ENCODE measurements at places on chromosomes 2 and 18.

DNA sequence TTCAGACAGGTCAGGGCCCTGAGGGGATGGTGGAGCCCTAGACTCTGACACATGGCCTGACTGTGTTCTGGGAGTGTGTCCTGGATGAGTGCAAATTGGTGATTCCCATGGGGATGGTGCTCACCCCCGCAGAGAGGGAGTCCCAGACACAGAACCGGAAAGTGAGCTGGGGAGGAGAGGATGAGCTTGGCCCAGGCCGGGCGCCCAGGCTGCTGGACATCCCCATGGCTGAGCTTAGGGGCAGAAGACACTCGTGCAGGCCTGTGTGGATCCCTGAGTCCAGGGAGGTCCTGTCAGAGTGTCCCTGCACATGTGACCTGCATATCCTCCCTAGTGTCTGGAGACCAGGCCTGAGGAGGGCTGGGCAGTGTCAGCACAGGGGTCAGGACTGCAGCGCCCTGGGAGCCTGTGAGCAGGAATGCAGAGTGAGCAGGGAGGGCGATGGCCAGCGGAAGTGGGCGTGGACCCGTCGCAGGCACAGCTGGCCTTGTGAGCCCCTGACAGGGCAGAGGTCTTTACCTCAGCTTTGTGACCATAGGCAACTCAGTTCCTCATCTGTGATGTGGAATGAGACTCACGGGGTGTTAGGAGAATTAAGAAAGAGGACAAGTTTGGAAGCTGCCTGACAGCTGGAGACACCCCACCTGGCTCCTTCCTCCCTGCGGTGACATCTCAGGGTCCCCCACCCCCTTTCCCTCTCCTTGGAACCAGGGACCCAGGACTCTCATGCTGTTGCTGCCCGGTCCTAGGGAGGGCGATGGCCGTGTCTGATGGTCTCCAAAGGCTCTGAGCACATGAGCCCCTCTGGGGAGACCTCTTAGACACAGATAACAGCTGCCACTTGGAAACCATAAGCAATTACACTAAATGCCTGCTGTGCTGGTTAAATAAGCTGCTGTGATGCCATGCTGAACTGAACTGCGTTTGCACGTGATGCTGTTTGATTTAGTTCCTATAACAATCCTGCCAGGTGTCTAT lies 62.6 kb upstream of the HS6ST1 start:
- DNase-seq, result no peak

- DNase-seq, result no peak
Measured at GRCh38 chr2:86482034-86482433, 40.9 kb downstream of the KDM3A start.

DNA sequence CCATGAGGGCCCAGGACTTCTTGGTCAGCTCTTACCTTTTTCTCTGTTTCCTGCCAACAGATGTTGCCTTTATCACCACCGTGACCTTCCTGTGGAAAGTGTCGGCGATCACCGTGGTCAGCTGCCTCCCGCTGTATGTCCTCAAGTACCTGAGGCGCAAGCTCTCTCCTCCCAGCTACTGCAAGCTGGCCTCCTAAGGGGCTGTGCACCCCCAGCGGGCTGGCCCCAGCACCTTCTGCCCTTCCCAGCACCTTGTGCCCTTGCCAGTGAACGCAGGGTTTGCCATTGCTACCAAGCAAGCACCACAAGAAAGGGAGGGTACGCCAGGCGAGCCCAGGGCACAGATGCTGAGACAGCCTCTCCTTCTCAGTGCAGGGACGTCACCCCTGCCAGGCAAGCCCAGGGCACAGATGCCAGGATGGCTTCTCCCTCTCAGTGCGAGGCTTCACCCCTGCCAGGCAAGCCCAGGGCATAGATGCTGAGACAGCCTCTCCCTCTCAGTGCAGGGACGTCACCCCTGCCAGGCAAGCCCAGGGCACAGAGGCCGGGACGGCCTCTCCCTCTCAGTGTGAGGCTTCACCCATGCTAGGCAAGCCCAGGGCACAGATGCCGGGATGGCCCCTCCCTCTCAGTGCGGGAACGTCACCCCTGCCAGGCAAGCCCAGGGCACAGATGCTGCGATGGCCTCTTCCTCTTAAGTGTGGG lies 18.4 kb upstream of the NFATC1 start:
- DNase-seq, result no peak

- DNase-seq, result no peak
Measured at GRCh38 chr2:178457390-178457886, 6.3 kb downstream of the PJVK start.

DNA sequence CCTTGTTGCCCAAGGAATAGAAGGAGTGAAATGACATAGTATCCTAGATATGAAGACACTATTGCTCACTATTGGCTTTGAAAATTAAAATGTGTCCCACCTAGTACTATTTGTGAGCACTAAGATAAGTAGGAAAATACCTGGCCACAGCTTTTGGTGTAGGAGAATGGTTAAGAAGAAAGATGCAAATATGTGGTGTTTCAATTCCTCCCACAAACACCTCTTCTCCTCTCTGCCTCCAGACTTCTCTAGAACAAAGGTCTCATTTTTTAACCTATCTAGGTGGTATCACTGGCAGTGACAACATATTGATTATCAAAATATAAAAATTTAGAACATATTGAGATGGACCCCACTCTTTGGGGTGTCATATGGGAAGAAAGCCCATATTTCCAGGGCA lies 929.9 kb upstream of the FANCL start:
- no peak for DNase-seq

GRCh38 chr18:68083776-68084175 lies 567.3 kb upstream of the DSEL start:
- DNase-seq, result no peak

DNA sequence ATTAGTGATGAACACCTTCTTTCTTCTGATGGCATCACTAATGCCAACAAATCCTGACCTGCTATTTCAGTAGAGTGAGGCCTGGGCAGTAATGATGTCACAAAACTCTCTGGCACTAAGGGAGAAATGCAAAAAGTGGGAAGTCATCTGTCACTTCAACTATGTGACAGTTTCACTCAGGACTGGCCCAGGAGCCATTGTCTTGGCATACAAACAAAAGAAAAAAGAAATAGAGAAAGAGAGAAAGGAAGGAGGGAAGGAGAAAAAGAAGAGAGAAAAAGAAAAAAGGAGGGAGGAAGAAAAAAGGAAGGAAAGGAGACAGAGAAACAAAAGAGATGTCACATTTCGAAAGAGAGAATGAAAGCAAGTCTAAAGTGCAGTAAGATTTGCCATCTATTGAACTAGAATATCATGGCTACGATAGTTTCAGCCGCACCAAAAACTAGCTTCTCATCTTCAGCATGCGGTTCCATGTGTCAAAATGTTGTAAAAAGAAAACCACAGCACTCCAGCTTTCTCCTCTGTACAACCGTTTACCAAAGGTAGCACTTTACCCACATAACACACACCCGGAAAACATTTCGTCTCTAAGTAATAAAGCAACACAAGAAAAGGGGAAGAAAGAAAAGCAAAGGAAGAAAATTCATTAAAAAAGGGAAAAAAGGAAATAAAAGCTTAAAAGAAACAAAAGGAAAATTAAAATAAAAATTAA lies 50.1 kb downstream of the CD226 start:
- no peak for DNase-seq

- no peak for DNase-seq
Measured at GRCh38 chr2:151762694-151763093, 28.4 kb upstream of the NEB start.

GRCh38 chr2:109613081-109613921 lies 465 bp downstream of the SEPTIN10 start:
- no peak for DNase-seq

GRCh38 chr2:207224381-207224780 lies 58.6 kb upstream of the KLF7 start:
- no peak for DNase-seq

- no peak for DNase-seq
Measured at GRCh38 chr2:125684256-125684655, 971.7 kb upstream of the GYPC start.

- DNase-seq, result no peak
Measured at GRCh38 chr2:138510319-138510718, 8.7 kb downstream of the SPOPL start.

- no peak for DNase-seq
Measured at GRCh38 chr2:191976436-191976835, 129.5 kb upstream of the CAVIN2 start.

DNA sequence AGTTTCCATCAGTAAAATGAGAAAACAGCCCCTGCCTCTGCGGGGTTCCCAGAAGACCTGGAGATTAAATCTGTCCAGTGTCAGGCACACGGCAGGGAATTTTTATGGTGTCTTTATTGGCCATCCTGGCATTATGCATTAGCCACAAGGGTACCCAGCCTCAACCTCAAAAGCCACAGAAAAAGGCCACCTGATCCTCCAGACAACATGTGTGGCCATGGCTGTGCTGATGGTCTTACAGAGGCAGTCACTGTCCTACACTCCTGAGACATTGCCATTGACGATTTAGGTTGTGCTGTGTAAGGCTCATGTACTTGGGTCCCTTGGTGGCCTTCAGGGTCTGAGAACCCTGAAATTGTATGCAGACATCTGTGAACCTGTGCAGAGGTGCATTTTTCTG lies 115.6 kb downstream of the SMAD7 start:
- no peak for DNase-seq

DNA sequence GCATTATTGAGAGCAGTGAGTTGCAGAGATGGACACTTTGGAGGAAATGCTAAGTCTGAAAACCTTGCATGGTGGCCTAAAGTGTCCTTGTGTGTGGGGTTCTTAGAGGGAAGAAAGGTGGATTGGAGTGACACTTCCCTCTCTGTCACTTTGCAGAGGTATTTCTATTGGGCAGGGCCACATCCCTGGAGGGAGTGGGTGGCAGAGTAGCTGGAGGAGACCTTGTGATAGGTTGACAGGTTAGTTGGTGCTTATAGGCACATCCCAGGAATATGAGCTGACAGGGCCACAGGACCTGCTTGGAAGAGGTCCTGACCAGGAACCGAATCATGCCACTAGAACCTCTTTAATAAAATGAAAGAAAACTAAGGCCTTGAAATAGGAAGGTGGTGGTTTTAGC lies 972 bp upstream of the IGFBP5 start:
- DNase-seq, result no peak

DNA sequence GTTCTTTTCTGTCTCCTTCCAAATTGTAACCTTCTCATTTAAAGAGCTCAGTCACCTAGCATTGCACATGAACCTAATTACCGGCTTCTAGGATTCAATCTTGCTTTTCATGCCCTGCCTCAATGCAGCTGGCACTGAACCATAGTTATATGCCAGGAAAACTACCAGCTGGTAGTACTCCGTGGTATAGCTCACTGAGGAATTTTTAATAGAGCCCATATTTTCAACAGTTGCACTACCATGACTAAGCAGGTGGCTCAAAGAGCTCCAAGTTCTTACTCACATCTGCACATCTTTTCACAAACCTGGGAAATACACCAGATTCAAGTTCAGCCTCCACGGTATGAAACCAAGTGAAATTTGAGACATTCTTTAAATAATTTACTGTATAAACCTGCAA lies 363.5 kb downstream of the GRB14 start:
- no peak for DNase-seq

GRCh38 chr2:29729932-29730331 lies 191.5 kb downstream of the ALK start:
- DNase-seq, result no peak

DNA sequence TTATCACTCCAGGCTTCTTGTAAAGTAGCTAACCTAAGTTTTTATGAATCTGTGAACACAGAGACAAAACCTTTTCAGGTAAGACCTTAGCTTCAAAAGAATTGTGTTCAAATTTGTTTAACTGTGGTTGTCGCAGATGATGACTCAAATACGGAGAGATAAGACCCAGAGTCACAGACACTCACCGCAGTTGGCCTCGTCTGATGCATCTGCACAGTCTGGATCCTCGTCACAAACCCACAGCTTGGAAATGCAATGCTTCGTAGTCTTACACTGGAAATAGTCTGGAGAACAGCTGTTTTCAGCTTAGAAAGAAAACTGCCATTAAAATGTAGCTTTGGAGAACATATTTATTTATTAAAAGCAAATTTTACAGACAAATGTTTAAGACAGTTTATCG lies 1662.1 kb upstream of the NXPH2 start:
- DNase-seq, result no peak

DNA sequence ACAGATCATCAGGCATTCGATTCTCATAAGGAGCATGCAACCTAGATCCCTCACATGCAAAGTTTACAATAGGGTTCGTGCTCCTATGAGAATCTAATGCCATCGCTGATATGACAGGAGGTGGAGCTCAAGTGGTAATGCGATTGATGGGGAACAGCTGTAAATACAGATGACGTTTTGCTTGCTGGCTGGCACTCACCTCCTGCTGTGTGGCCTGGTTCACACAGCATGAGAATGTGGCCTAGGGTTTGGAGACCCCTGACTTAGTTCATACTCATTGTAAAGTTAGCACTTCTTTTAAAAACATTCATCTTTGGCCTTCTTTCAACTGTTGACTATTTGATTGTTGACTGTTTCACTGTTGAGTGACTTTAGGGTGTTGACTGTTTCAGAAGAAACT lies 8.7 kb upstream of the CHMP1B start:
- DNase-seq, result no peak

DNA sequence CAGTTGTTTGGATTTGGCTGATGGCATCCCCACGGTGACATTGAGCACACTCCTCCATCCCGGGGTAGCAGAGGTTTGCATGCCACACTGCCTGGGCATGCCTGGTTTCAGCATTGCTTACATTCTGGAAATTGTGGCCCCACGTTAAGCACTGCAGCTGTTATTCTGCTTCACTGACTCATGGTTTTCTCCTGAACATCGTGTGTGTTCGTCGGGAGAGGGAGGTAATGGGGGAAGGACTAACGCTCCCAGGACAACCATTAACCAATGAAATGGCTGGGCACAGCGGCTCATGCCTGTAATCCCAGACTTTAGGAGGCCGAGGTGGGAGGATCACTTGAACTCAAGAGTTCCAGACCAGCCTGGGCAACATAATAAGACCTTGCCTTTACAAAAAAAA lies 28.2 kb upstream of the YWHAQ start:
- DNase-seq, result no peak

- DNase-seq, result no peak
Measured at GRCh38 chr2:212915121-212915782, 236.2 kb downstream of the IKZF2 start.

- no peak for DNase-seq
Measured at GRCh38 chr2:218026676-218027425, 24.1 kb upstream of the TNS1 start.

DNA sequence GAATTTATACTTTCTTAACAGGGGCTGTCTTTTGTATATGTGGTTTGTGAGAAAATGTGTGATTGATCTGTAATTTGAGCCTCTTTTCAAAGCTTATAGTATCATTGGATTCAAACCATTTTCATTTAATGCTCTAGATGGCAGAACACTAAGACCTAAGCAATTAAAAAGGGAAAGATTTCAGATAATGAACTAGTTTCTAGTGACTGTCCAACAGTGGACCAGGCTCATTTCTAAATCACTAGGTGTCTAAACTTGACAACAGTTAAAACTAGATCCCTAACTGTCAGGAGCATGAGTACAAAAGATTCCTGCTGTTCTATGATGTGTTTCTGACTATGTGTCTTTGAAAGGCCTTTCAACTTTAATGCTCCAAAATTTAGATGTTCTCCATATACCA lies 54.6 kb downstream of the ANKRD44 start:
- DNase-seq, result no peak

DNA sequence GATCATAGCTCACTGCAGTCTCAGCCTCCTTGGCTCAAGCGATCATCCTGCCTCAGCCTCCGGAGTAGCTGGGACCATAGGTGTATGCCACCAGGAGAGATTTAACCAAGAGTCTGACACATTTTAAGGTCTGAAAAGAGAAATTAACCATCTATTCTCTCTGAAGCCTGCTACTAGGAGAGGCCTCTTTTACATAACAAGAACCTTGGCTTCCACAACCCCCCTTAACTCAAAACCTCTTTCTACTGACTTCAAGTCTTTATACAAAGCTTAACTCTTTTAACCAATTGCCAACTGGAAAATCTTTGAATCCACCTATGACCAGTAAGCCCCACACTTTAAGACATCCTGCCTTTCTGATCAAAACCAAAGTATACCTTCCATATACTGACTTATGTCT lies 279.9 kb upstream of the CELF4 start:
- no peak for DNase-seq
